Lower lobe of right lung (tissue), 2 donors: ENCODE measurements at places on chromosomes 3 and 15.

DNA sequence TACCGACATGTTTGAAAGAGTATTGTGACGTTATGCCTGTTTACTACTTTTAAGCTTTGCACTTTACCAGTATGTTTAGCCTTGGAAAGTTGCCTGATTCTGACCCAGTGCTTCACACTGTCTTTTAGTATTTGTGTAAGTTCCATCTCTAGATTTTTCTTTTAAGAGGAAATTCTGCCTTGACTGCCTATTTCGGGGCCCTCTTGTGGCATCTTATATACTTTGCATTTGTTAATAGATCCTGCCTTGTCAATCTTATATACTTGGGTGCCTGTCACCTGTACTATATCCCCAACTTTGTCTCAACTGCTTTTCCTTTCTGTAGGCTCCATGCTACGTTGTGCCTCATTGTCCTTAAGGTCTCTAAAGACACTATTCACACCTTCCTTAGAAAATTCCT is 244.6 kb downstream of the STXBP5L start:
- no peak for DNase-seq

DNA sequence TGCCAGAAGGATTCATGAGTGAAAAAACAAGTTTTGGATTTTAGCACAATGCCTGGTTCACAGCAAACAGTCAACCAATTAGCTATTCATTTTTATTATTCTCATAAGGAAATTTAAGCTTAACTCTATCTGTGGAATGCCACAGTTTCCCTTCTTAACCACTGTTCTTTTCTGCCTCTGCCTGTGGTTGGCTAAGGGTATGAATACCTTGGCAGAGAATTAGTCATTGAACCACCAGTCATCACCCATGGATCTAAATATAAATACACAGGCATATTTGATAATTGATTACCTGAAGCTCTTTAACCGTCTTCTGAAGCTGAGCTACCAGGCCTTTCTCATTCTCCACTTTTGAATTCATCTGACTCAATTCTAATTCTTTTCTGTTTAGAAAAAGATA is 79.9 kb downstream of the MYH15 start:
- DNase-seq: no peak

DNA sequence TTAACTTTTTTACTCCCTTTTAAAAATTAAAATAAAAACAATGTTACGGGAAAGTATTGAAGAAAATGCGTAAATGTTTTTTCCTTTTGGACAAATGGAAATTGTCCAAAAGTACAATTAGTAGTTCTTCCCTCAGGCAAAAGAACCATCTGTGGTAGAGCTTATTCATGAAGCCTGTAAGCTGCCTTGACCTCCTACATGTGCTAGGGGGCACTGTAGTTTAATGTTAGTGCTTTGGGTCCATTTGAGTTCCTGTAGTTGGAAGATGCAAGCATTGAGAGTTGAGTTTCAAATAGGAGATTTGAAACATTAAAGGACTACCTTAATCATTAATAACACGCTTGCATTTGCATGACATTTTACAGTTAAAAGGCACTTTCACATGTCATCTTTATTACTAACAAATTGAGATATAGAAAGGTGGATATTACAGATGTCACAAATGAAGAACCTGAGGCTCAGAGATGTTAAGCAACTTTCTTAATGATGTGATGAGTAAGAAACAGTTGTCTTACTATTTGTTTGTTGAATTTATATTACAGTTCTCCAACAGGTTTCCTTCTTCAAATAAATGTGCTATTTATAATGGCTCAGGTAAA is 1.8 kb upstream of the ZNF385D start:
- DNase-seq: no peak

DNA sequence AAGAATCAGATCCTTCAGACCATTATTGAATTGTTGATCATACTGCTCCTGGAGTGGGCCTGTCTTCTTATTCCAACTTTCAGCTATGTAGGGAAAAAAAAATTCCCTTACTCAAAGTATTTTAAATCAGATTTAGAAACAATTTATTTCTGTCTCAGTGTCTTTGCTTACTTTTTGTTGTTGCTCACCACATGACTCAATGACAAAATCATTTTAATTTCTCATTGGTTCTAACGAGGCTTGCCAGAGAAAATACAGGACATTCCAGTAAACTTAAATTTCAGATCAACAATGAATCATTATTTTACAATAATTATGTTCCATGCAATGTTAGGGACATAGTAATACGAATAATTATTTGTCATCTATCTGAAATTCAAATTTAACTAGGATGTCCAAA is 748.5 kb upstream of the CBLB start:
- DNase-seq: no peak

- DNase-seq: no peak
Measured at GRCh38 chr3:183330881-183331280, 77.8 kb downstream of the B3GNT5 start.

- no peak for DNase-seq
Measured at GRCh38 chr3:40216471-40216870, 93.0 kb upstream of the EIF1B start.

DNA sequence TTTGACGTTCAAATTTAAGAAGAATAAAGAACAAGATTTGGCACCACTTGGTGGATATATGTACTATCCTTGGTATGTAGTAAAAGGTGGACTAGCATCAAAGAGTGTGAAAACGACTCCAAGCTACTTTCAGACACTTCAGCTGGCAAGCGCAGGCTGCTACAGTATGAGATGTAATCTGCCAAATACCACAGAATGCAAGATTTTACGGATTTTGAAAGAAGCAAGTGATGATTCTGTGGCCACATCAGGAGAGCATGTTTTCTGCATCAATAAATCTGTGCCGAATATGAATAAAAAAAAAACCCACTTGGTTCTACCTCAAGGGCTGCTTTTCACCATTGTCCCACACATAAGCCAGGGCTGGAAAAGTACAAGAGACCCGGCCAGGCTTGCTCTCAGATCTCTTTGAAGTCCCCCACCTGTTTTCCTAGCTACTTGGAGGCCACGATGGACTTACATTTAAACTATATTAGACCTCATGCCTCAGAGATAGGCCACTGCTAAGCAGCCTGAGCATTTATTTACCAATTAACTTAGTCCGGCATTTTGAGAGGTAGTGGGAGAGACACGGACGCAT is 37.4 kb downstream of the MYO1E start:
- no peak for DNase-seq

DNA sequence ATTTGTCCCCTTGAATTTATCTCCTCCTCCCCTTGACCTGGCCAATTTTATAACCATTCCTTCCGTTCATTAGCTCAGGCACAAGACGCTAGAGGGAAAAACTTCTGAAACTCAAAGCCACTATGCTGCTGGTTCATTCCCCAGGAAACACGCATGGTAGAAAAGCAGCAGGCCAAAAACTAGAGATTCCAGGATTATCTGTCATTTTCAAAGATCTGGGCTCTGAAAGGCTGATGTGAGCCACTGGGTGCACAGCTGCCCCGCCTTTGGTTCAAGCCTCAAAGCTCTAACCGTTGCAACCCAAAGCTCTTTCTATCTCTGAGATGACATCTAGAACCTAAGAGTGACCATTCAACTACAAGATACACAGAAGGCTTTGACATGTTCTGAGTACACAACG is 6.1 kb downstream of the ANP32A start:
- DNase-seq: no peak

GRCh38 chr3:78878011-78878410 is 889.8 kb downstream of the ROBO1 start:
- no peak for DNase-seq

- peak; percentile 72 for DNase-seq
Measured at GRCh38 chr15:74868059-74868458, 5.1 kb downstream of the SCAMP2 start.

DNA sequence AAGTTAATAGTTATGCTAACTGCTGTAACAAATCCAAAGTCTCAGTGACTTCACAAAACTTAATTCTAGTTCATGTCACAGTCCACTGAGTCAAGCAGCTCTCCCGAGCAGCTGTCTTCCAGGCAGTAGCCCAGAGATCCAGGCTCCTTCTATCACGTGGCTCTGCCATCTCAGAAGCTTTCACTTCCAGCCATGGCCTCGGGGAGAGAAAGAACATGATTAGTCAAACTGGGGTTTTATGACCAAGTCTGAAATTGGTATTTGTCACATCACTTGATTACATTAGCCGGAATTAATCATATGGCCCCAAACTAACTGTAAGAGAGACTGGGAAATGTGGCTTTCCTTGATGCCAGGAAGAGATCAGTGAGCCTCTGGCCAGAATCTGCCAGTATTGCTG is 70.2 kb upstream of the DGKG start:
- DNase-seq: no peak

DNA sequence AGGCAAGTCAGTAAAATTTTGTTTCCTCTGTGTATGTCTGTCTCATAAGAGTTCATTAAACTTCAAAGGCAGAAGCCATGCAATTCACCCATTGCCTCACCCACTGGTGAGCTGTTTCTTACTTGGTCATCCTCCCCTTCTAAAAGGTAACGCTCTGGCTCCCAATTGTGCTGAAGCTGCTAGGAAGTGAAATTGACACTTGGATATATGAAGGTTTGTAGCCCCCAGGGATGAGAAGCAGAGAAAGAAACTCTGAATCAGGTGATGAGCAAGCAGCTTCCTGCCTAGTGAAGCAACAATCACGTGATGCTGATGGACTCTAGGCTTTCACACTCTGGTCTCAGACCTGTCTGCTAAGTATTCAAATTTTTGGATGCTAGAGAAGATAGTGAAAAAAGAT is 70.7 kb downstream of the CD200R1L start:
- no peak for DNase-seq

GRCh38 chr3:123094516-123095313 is 27.9 kb downstream of the PDIA5 start:
- DNase-seq: no peak

DNA sequence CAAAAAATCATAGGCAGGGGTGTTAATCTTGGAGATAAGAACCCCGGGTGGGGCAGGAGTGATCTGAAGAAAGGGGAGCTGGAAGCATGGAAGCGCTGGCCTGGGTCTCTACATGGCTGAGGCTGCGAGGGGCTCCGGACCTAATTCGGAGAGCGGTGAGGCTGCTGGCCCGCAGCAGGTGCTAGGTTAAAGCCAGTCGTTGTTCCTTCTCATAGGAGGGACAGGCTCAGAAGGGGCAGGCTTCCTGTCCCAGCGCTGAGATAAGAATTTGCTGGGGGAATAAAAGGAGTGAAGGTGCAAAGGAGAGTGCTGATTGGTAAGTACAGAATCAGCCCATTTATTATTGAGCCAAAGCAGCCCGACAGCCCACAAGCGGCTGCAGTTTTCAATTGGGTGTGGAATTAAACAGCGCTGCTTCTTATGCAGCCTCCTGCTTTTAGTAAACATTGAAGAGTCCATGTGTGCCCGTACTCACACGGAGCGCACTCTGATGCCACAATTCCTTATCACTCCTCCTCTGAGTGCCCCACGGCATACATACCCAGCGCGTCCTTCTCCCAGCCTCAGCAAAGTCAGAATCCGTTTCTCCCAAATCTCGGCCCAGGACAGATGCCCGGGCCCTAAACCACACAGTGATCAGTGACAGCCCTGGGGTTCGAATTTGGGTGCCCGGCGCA is 17.1 kb downstream of the CHST13 start:
- peak; percentile 41 for DNase-seq

GRCh38 chr3:112397556-112397955 is 64.6 kb downstream of the CD200 start:
- no peak for DNase-seq

DNA sequence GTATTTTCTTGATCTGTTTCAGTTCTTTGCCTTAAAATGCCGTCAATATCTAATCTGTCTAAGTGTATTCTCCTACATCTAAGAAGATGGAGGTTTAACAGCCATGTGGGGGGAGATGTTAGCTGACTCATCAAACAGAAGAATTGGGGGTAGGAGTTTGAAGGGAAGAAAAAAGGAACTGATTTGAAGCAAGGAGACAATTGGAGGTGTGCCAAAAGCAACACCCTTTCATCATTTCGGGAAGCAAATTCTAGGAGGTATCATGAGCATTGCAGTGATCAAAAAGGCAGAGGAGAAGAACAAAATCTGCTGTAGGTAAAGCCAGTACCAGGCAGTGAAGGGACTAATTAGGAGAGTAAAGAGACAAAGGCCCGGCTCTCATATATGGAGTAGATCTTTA is 337.3 kb upstream of the TBC1D5 start:
- no peak for DNase-seq

- peak; percentile 53 for DNase-seq
Measured at GRCh38 chr15:21260966-21261395, 179.3 kb downstream of the POTEB3 start.
